ENCODE measurements at places on chromosomes 2 and 18. TPM values are rescaled to one million over a fixed set of nuclear protein-coding genes. Genes with fewer than 3 reads are reported as not detected.

DNA sequence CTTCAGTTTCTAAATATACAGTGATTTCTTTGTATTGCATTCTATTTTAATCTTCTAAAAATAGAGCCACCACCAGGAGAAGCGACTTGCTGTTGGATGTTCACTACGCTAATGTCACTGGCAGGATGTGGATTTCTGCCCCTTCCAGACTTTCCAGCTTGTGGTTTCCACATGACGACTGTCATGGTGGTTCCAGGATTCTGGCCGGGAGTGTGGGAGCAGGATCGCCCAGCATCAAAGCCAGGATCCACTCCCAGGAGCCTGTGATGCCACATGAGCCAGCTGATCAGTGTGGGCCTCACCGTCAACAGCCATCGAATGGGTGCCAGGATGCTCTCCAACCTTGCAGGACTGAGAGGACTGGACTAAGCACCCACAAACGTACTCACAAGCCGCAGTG lies 148.8 kb downstream of the HDAC4 start:
- no peaks in the 10 kb centered on the region for H3K27me3 ChIP-seq
- DNase-seq, result no peak
- H3K36me3 ChIP-seq, result no peaks in the 10 kb centered on the region

- no peak overlapping the region for H3K27ac ChIP-seq
- no peak overlapping the region for H3K4me3 ChIP-seq
- H3K36me3 ChIP-seq, result no peaks in the 10 kb centered on the region
- no peaks in the 10 kb centered on the region for H3K4me1 ChIP-seq
Measured at GRCh38 chr18:63922049-63922448, 14.3 kb downstream of the SERPINB10 start.

GRCh38 chr2:120283649-120284048 lies 31.0 kb downstream of the RALB start:
- no peaks in the 10 kb centered on the region for H3K27me3 ChIP-seq
- DNase-seq, result no peak
- no peaks in the 10 kb centered on the region for H3K4me1 ChIP-seq
- H3K4me3 ChIP-seq, result no peak overlapping the region
- no peak overlapping the region for H3K27ac ChIP-seq
- no peaks in the 10 kb centered on the region for H3K36me3 ChIP-seq

DNA sequence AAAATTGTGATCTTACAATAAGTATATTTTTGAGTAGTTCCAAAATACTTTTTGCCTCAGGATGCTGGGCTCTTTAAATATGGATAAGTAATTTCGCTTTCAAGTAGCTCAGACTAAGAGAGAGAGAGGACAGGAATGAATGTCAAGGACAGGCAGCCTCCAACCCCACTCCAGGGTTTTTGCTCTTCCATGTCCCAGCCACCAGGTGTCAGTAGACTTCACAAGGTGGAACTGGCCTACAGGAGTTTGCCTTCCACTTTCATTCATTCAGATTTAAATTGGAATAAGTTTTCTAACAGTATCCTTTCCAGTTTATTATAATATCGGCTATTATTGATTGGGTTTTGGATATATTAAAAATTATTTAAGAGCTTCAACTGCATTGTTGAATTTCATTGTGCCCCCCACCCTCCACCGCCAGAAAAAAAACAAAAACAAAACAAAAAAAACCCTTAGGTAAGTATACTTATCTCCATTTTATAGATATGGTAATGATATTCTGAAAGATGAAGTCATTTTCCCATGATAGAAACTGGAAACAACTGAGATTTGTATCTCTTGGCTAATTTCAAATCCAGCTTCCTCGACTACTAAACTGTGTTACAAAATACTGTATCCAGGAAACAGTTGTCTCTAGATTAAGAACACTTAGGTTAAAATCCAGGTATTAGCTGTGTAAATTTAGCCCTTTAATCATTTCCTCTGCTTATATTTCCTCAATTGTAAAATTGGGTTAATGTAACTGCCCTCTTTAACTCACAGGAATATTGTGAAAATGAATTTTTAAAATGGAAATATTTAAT lies 793.1 kb downstream of the ERBB4 start:
- no peaks in the 10 kb centered on the region for H3K4me1 ChIP-seq
- no peak overlapping the region for H3K27ac ChIP-seq
- H3K27me3 ChIP-seq, result no peaks in the 10 kb centered on the region
- H3K4me3 ChIP-seq, result no peak overlapping the region
- no peaks in the 10 kb centered on the region for H3K36me3 ChIP-seq

DNA sequence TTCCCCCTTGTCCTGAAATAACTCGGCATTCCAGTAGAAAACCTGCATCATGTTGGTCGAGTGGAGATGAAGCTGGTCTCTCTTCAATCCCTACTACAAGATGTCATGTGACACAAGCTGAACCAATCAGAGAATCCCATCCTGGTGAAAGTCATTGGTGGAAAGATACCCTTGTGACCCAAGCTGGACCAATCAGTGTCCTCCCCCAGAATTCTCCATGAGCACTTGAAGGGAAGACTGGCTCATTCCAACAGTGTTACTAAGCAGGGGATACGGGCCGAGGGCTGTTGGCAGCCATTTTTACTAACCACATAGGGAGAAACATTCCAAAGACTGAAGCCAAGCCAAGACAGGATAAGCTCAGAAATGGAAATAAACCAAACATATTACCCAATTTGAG lies 298.3 kb downstream of the ICOS start:
- H3K4me1 ChIP-seq, result no peaks in the 10 kb centered on the region
- no peaks in the 10 kb centered on the region for H3K36me3 ChIP-seq
- no peak overlapping the region for H3K27ac ChIP-seq
- no peaks in the 10 kb centered on the region for H3K27me3 ChIP-seq
- no peak for DNase-seq

GRCh38 chr18:62389761-62390481 lies 64.8 kb downstream of the TNFRSF11A start:
- no peak for DNase-seq
- no peaks in the 10 kb centered on the region for H3K4me1 ChIP-seq
- H3K27me3 ChIP-seq, result peaks cover 17% of the 10 kb centered on the region

GRCh38 chr2:160575368-160575767 lies 81.8 kb upstream of the RBMS1 start:
- no peak for DNase-seq
- H3K27ac ChIP-seq, result no peak overlapping the region
- peaks cover 10% of the 10 kb centered on the region for H3K4me1 ChIP-seq
- H3K36me3 ChIP-seq, result no peaks in the 10 kb centered on the region

- H3K4me1 ChIP-seq, result peaks cover 71% of the 10 kb centered on the region
- H3K27ac ChIP-seq, result peak overlapping the region; percentile 82
- no peak overlapping the region for H3K4me3 ChIP-seq
- H3K36me3 ChIP-seq, result no peaks in the 10 kb centered on the region
- DNase-seq, result no peak
- H3K27me3 ChIP-seq, result no peaks in the 10 kb centered on the region
Measured at GRCh38 chr2:216545359-216545758, 46.7 kb downstream of the RPL37A start.

CTIF gene
- 63.1 TPM for total RNA-seq

Data from esophagus muscularis mucosa (tissue), 4 donors.